ENCODE measurements at places on chromosomes 3 and 15. TPM values are rescaled to one million over a fixed set of nuclear protein-coding genes. Genes with fewer than 3 reads are reported as not detected.

DNA sequence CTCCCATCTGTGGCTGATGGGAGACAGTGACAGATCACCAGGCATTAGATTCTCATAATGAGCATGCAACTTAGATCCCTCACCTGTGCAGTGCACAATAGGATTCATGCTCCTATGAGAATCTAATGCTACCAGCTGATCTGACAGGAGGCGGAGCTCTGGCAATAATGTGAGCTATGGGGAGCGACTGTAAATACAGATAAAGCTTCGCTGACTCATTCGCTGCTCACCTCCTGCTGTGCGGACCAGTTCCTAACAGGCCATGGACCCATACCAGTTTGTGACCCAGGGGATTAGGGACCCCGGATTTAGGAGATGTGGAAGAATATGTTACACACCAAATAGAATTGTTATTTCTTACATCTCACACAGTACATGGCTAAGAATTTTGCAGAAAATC is 6.7 kb downstream of the ARGFX start:
- DNase-seq: peak; percentile 78

- DNase-seq: no peak
Measured at GRCh38 chr3:32438596-32439344, 47.1 kb downstream of the CMTM7 start.

DNA sequence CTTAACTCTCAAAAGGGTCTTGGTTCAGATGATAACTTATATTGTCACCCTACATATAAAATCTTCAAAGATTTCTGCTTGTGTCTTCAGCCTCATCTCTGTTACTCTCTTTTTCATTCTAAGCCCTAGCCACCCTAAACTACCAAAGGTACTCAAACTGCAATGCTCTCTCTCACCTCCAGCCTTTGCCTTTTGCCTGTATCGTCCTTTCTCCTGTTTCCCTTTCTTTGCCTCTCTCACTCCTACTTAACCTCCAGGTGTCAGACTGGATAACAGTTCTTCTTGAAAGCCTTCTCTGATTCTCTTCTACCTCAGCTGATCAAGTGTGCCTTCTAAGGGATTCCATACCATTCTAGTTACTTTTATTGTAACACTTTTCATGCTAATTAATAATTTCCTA is 149.8 kb downstream of the SERPINI1 start:
- no peak for DNase-seq

- no peak for DNase-seq
Measured at GRCh38 chr15:53196242-53196641, 406.1 kb upstream of the ONECUT1 start.

The MYRIP gene
- total RNA-seq: not detected

The TCAIM gene
- total RNA-seq: 14.2 TPM

- no peak for DNase-seq
Measured at GRCh38 chr3:31022716-31023115, 128.3 kb upstream of the GADL1 start.

GRCh38 chr15:68204776-68205557 is at the start of gene CALML4:
TSS of gene CALML4 (minus strand) at chr15:68205332. CDS start at chr15:68205247, 85 bp downstream.
- DNase-seq: peak; percentile 45

The SLC9A9 gene
- total RNA-seq: not detected

All from Daoy (cell line).